ENCODE measurements at places on chromosomes 5 and 9.

GRCh38 chr5:61018062-61018461, 73.1 kb downstream of the NDUFAF2 start:
- no peak for DNase-seq

GRCh38 chr5:160556846-160557245, 135.2 kb downstream of the PTTG1 start:
- no peak for DNase-seq

GRCh38 chr5:71949772-71950171, 157.5 kb upstream of the MAP1B start:
- no peak for DNase-seq

DNA sequence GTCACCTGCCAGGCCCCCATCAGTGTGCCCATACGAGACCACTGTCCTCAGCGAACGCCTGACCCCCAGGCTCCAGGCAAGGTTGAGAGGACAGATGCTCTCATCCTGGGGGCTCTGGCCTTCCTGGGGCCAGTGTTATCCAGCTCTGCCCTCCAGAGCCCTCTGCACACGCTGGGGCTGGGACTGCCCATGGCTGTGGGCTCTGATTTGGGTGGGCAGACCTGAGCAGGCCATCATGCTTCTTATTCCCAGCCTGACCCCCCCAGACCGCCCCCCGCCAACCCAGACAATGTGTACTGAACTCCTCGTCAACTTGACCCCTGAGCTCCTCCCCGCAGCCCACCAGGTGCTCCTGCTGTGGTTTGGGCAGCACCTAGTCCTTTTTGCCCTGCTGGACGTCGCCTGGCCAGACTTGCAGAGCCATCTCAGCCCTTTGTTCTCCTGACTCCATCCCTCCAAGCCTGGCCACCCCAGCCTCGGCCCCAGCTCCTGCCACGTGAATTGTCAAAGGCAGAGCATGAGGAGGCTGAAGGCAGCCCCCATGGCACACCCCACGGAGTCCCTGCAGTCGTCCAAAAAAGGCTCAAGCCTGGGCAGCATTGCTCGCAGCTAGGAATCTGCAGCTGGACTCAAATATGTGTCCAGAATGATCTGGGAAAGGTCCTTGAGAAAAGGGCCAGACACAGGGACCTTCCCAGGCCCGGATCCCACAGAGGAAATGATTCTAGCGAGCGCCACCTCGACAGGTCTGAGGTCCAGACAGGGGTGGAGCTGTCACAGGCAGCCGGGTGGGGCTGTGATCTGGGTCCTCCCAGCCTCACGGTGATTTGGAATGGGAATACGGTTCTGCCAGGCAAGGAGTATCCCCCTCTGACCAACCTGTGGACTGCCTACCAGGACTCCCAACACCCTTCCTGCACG, 87.0 kb downstream of the ADAMTS2 start:
- DNase-seq: no peak

GRCh38 chr5:96067894-96068614, 106.4 kb upstream of the ELL2 start:
- DNase-seq: no peak

DNA sequence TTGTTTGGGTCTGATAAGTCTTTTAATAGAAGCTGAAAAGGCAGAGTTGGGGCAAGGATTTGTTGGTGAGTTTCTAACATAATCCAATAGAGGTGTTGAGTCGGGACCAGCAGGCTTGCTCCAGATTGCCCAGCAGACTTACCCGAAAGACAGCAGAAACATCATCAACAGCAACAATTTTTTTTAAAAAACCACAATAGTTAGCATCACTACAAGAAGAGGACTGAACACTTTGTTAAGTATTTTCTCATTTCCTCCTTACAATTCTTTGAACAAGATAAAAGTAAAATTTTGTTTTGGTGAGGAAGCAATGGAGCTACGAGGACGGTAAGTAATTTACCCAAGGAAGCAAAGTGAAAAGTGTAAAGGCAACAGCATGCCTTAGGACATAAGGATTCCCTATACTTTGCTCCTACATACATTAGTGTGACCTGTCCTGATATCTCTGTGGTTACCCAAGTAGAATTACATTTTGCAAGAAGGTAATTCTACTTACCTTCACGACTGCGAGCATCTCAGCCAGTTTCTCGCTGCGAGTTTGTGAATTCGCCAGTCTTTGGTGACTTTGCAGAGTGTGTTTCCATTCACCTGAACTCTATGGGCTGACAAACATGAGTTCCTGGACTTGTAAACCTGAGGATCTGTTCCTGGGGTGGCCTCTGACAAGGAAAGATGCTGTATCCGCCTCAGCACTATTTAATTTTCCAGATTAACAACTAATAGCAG, 13.2 kb downstream of the ITK start:
- DNase-seq: no peak

- no peak for DNase-seq
These were observed 28.0 kb downstream of the TNIP1 start for GRCh38 chr5:151052836-151053235.

DNA sequence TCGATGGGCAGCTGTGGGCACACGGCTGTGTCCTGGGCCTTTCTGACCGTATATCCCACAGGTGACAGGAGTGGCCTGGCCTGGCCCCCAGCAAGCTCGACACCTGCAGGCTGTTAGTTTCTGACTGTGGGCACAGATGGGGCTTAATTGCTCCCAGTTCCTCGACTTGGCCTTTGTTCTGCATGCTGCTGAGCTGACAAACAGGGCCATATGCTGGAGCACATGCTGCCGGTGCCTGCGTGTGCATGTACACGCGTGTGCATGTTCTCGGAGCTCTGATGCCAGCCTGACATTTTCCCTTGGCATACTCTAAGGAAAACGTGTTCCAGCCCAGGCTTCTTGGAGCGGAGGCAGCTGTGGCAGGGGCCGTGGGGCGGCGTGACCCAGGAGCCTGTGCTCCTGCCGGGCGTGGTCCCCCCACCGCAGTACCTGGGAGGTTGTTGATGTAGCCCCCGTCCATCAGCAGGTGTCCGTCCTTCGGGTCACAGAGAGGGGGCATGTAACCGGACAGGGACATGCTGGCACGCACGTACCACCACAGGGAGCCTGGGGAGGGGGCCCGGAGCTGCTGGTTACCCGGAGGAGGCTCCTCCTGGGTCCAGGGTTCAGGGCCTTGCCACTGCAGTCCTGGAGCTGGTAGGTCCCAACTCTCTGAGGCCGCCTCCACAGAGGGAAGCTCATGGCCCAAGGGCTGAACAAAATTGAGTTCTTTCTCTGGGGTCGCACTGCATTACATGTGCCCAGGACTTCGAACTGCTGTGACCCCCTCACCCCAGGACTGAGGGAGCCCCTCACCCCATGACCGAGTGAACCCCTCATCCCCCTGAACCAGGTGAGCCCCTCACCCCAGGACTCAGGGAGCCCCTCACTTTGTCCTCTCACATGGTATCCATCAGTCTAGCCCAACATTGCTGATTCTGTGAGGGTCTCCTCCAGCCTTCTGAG, 4.1 kb upstream of the NSMF start:
- DNase-seq: no peak

- no peak for DNase-seq
These were observed 74.2 kb upstream of the ADCY2 start for GRCh38 chr5:7321724-7322123.

DNA sequence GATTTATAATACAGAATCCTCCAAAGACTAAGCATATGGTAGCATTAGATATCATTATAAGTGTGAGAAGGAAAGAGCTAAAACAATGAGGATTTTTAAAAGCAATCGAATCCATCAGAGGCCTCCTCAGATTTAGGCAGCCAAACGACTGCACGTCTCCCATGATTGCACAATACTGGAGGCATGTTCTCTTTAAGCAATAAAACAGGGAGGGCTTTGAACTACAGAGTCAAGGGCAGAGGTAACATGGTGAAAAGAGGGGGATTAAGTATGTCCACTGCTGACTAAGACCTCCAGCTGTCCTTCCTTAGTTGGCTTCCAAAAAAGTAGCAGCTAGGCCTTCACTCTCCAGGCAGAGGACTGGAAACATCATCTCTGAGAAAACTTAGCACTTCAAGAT, 298.7 kb upstream of the RGMB start:
- DNase-seq: no peak

DNA sequence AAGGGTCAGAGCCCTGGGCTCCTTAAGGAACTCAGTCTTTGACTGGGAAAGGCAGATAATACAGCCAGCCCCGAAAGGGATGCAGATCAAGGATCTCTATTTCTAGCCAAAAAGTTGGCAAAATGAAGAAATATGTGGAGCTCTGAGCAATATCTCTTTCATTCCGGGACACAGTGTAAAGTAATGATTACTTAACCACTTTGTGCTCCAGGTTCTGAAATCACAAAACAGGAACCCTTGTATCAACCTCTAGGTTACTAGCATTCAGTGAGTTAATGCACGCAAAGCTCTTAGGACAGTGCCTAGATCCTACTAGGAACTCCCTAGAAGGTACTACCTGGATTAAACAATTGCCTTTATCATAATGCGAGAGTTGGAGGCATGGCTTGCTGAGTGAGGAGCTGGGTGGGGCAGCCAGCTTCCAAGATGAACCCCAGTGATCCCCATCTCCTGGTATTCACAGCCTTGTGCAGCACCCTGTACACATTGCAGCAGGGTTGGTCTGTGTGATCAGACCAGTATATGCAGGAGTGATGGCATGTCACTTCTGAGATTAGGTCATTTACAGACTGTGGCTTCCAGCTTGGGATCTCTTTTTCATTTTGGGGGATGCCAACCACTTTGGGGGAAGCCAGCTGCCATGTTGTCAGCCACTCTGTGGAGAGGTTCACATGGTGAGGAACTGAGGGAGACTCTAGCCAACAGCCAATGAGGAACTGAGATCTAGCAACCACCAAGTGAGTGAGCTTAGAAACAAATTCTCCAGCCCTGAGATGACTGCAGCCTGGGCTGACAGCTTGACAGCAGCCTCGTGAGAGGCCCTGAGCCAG, 103.1 kb upstream of the SLC44A1 start:
- DNase-seq: no peak

GRCh38 chr9:35395706-35396101, 94.2 kb upstream of the RUSC2 start:
- no peak for DNase-seq

GRCh38 chr5:95958310-95959014, 3.2 kb downstream of the ELL2 start:
- DNase-seq: no peak

Measured in T-helper 1 cell (primary cell).